Suprapubic skin (tissue), 4 donors: ENCODE measurements at places on chromosomes 7 and 10. TPM values are rescaled to one million over a fixed set of nuclear protein-coding genes. Genes with fewer than 3 reads are reported as not detected.

DNA sequence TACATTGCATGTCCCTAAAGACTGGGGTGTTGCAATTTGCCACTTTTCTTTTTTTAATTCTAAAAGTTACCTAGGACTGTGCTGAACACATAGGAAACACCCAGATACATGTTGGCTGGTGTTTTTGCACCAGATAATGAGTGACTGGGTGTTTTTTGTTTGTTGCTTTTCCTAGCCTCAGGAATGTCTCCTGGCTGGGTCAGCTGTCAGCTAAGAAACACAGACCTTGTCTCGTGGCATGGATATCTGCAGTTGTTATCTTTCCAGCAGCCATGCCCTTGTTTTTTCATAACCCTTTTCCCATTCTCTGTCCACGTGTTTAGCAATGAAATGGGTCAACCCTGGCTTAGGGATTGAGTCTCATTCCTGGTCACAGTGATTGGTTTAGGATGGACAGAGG is 433.9 kb upstream of the ZMIZ1 start:
- no peaks in the 10 kb centered on the region for H3K27me3 ChIP-seq
- H3K36me3 ChIP-seq, result no peaks in the 10 kb centered on the region
- no peak overlapping the region for H3K4me3 ChIP-seq
- H3K4me1 ChIP-seq, result peaks cover 10% of the 10 kb centered on the region
- H3K27ac ChIP-seq, result no peak overlapping the region

GRCh38 chr7:6252748-6253147 is 19.7 kb downstream of the CYTH3 start:
- DNase-seq, result no peak
- H3K4me1 ChIP-seq, result peaks cover 39% of the 10 kb centered on the region
- H3K27me3 ChIP-seq, result no peaks in the 10 kb centered on the region
- no peaks in the 10 kb centered on the region for H3K36me3 ChIP-seq

- no peak for DNase-seq
- no peak overlapping the region for H3K4me3 ChIP-seq
- no peak overlapping the region for H3K27ac ChIP-seq
- H3K36me3 ChIP-seq, result no peaks in the 10 kb centered on the region
- peaks cover 30% of the 10 kb centered on the region for H3K4me1 ChIP-seq
Measured at GRCh38 chr10:97782455-97783228, 10.8 kb upstream of the SFRP5 start.

GRCh38 chr10:1160561-1161314 is 104.6 kb downstream of the WDR37 start:
- H3K36me3 ChIP-seq, result no peaks in the 10 kb centered on the region
- no peak overlapping the region for H3K4me3 ChIP-seq
- DNase-seq, result no peak

DNA sequence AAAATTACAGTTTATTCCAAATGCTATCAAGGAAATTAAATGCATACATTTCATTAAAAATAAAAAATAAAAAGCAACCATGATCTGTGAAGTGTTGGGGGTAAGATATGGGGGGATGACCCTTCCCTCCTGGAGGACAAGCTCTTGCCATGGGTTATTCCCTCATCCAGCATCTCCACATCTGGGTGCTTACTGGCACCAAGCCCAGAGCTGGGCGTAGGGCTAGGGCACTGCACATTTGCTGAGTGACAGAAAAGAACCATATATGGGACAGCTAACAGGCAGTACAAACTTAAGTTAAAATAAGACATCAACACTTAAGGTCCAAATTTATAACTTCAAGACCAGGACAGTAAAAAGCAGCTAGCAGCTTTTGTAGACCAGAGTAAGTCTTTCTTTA is 10.2 kb downstream of the CCDC6 start:
- DNase-seq, result no peak
- H3K27ac ChIP-seq, result no peak overlapping the region
- H3K36me3 ChIP-seq, result no peaks in the 10 kb centered on the region
- H3K4me1 ChIP-seq, result peaks cover 94% of the 10 kb centered on the region
- H3K4me3 ChIP-seq, result no peak overlapping the region

DNA sequence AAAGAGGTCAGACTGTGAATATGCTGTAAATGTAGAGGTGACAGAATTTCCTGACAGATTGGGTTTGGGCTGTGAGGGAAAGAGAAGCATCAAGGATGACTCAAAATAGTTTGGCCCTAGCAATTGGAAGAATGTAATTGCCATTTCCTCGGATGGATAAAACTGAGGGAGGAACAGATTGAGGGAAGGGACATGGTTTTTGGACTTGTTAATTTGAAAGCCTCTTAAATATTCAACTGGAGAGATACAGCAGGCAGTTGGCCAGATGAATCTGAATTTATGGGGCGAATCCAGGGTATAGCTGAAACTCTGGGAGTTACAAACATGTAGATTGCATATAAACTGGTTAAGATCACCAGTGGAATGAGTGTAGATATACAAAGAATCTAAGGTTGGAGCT is 3.4 kb downstream of the VPS50 start:
- H3K4me3 ChIP-seq, result no peak overlapping the region
- H3K27ac ChIP-seq, result no peak overlapping the region
- H3K4me1 ChIP-seq, result peaks cover 31% of the 10 kb centered on the region
- no peaks in the 10 kb centered on the region for H3K27me3 ChIP-seq
- no peak for DNase-seq
- no peaks in the 10 kb centered on the region for H3K36me3 ChIP-seq

- no peak for DNase-seq
- H3K36me3 ChIP-seq, result no peaks in the 10 kb centered on the region
- H3K27me3 ChIP-seq, result no peaks in the 10 kb centered on the region
- H3K4me3 ChIP-seq, result no peak overlapping the region
- no peaks in the 10 kb centered on the region for H3K4me1 ChIP-seq
Measured at GRCh38 chr10:71948496-71949067, 15.6 kb upstream of the CHST3 start.

GRCh38 chr7:33876596-33877274 is 28.6 kb upstream of the BMPER start:
- no peak for DNase-seq
- H3K27me3 ChIP-seq, result no peaks in the 10 kb centered on the region
- no peak overlapping the region for H3K27ac ChIP-seq
- no peaks in the 10 kb centered on the region for H3K4me1 ChIP-seq
- H3K4me3 ChIP-seq, result no peak overlapping the region

GIMAP6 gene
- 4.1 TPM for total RNA-seq

CLDN15 gene
- total RNA-seq, result 14.4 TPM

SDK1 gene
- 3.8 TPM for total RNA-seq

JMJD1C gene
- total RNA-seq, result 78.6 TPM
